ENCODE measurements at places on chromosomes 3 and 15. TPM values are rescaled to one million over a fixed set of nuclear protein-coding genes. Genes with fewer than 3 reads are reported as not detected.

GRCh38 chr15:85337425-85338074 is 42.9 kb upstream of the AKAP13 start:
- H3K4me3 ChIP-seq: no peak overlapping the region
- no peak overlapping the region for H3K27ac ChIP-seq
- H3K36me3 ChIP-seq: no peaks in the 10 kb centered on the region
- H3K27me3 ChIP-seq: no peaks in the 10 kb centered on the region
- H3K4me1 ChIP-seq: peaks cover 5% of the 10 kb centered on the region

DNA sequence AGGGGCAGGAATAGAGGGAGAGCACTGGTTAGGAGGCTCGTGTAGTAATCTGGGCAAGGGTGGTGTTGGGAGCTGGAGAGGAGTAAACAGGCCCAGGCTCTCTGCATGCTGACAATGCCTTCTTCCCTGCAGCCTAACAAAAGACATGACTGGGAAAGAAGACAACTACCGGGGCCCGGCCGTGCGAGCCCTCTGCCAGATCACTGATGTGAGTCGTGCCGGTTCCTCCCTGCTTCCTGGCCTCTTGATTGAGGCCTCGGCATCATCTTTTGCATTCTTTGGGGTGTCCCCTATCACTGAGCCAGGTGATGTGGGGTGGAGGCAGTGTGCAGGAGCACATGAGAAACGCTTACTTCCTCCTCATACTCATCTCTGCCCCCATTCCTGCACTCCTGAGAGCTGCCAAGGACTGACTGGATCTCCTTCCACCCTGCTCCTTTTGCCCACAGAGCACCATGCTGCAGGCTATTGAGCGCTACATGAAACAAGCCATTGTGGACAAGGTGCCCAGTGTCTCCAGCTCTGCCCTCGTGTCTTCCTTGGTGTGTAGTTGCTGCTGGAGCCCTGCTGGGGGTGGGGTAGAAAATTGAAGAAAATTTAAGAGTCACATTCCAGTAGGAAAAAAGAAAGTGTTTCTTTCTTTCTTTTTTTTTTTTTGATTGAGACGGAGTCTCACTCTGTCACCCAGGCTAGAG is 5.3 kb downstream of the COPG1 start:
- no peak overlapping the region for H3K4me3 ChIP-seq
- H3K27me3 ChIP-seq: no peaks in the 10 kb centered on the region
- H3K36me3 ChIP-seq: peaks cover 25% of the 10 kb centered on the region

DNA sequence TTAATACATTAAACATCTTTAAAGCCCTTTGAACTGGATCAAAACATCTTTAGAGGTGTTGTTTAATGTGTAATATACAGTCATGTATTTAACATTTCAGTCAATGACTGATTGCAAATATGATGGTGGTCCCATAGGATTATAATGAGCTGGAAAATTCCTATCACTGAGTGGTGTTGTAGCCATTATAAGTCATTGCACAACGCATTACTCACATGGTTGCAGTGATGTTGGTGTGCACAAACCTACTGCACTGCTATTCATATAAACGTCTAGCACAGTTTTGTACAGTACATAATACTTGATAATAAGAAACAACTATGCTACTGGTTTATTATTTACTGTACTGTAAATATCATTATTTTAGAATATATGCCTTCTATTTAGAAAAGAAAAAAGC is 75.6 kb downstream of the DTWD1 start:
- H3K4me3 ChIP-seq: no peak overlapping the region
- H3K27me3 ChIP-seq: no peaks in the 10 kb centered on the region
- no peaks in the 10 kb centered on the region for H3K4me1 ChIP-seq
- no peak for DNase-seq

GRCh38 chr3:31918179-31919150 is 62.6 kb downstream of the OSBPL10 start:
- no peaks in the 10 kb centered on the region for H3K36me3 ChIP-seq

DNA sequence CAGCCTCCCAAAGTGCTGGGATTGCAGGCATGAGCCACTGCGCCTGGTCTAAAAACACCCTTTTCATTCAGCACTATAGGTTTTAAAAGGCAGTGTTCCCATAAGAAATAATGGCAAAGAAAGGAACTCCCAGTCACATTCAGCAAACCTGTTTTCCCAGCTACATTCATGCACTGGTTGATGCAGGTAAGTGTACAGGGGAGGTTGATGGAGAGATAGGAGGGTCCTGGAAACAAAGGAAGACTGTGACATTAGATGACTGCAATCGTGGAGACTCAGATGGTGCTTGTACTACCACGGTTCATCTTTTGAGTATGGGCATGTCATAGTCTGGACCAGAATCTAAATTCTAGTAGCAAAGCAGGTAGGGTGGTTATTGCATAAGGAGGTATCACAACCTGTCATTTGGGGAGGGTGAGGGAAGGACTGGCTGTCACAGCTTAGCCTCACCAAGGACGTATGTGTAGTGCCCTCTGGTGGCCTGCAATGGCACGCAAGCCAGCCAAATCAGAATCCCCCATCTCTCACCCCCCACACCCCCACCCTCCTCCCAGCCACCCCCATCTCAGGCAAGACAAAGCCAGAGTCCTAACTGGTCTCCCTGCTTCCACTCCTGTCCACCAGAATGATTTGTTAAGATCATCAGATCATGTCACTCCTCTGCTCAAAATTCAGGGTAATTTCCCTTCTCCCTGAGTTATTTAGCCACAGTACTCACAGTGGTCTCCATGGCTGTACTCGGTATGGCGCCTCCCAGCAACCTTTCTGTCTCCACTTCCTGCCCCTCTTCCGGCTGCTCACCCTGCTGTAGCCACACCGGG is 28.8 kb upstream of the UBL7 start:
- H3K4me1 ChIP-seq: no peaks in the 10 kb centered on the region
- H3K4me3 ChIP-seq: no peak overlapping the region
- DNase-seq: peak; percentile 40

DNA sequence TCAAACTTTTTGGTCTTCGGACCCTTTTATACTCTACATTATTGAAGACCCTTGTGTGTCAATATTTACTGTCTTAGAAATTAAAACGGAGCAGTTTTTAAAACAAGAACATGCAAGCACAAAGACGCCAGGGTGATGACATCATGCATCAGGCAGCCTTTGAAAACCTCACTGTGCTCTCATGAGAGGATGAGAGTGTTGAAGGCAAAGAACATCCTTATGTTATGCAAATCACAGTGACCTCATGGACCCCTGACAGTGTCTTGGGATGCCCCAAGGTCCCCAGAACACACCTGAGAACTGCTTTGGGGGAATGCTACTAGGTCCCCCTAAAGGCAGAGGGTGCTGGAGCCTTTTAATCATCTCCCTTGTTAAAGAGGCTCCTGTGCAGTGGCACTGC is 51.6 kb downstream of the CHDH start:
- no peaks in the 10 kb centered on the region for H3K36me3 ChIP-seq
- no peak overlapping the region for H3K4me3 ChIP-seq
- no peak overlapping the region for H3K27ac ChIP-seq
- no peaks in the 10 kb centered on the region for H3K27me3 ChIP-seq
- no peak for DNase-seq
- no peaks in the 10 kb centered on the region for H3K4me1 ChIP-seq

Gene CCRL2
- total RNA-seq: 1.3 TPM

Gene ITGA11
- total RNA-seq: 0.99 TPM

DNA sequence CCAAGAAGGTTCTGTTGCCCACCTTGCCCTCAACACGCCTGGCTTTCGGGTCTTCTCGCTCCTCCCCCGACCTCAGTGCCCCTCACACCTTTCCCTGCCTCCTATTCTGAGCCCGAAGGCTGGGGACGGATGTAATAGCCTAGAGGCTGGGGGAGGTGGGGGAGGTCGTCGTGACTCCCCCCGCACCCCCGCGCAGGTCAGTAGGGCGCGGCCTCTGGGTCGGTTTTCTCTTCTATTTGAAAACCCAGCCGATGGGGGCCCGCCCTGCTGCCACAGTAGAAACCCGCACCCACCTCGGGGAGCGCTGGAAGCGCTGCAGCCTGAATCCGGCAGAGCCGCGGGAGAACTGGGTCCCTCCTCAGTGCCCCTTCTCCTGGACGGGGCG is 1.0 kb upstream of the RBPMS2 start:
- H3K27me3 ChIP-seq: no peaks in the 10 kb centered on the region
- no peak for DNase-seq
- no peaks in the 10 kb centered on the region for H3K36me3 ChIP-seq
- no peak overlapping the region for H3K4me3 ChIP-seq

- H3K27ac ChIP-seq: no peak overlapping the region
- peaks cover 27% of the 10 kb centered on the region for H3K4me1 ChIP-seq
- no peaks in the 10 kb centered on the region for H3K27me3 ChIP-seq
- no peak overlapping the region for H3K4me3 ChIP-seq
- DNase-seq: no peak
Observed at GRCh38 chr3:100533176-100533575, 40.8 kb downstream of the TMEM45A start.

GRCh38 chr3:48503401-48504050 is 448 bp downstream of the SHISA5 start:
- peaks cover 31% of the 10 kb centered on the region for H3K4me1 ChIP-seq
- peak; percentile 25 for DNase-seq
- peak overlapping the region; percentile 24 for H3K4me3 ChIP-seq
- peak overlapping the region; percentile 60 for H3K27ac ChIP-seq
- no peaks in the 10 kb centered on the region for H3K36me3 ChIP-seq
